ENCODE measurements at places on chromosomes 7 and 10.

- DNase-seq = peak; percentile 92
Observed at GRCh38 chr10:3467052-3467951, 294.7 kb upstream of the PITRM1 start.

DNA sequence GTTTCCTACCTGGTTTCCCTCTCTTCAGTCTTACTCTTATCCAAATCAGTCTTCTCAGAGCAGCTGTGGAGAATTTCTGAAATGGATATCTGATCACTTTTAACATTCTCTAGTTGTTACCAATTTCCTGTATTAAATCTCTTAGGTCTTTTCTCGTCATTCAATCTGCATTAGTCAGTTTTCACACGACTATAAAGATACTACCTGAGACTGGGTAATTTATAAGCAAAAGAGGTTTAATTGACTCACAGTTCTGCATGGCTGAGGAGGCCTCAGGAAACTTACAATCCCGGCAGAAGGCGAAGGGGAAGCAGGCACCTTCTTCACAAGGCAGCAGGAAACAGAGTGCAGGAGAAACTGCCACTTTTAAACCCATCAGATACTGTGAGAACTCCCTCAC lies 444.8 kb downstream of the GATA3 start:
- no peak for DNase-seq

DNA sequence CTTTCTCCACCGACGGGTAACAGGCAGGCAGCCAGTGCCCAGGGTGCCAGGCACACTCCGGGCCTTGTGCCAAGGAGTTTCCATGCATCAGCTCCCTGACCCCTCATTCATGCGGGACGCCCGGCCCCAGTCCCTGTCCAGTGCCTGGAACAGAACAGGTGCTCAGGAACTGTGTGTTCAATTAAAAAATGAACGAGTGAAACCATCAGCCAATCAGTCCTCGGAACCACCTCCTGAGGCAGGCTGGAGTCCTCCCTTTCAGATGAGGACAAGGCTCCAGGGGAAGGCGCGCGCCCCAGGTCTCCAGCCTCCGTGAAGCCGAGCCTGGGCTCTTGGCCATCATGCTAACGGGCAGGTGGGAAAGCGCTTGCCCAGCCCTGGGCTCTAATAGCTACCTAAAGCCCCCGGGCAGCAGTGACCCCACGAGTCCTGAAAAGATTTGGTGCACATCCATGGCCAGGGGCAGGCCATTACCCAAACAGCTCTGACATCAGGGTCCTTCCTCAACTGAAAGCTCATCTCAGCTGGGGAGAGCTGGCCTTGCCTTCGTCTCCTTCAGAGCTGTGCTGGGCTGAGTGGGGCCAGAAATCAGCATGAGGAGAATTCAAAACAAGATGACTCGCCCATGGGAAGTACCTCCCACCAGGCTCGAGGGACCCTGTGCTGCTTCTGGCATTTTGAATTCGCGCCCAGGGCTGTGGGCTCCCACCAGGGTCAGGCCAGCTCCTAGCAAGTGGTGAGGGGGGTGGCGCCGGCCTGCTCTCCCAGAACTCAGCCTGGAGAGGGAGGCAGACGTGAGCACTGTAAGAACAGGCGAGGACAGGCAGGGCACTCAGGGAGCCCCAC lies 200.5 kb downstream of the MAD1L1 start:
- DNase-seq = no peak

- no peak for DNase-seq
Observed at GRCh38 chr10:48608976-48609375, 4.1 kb upstream of the ARHGAP22 start.

GRCh38 chr10:50216894-50217293 lies 34.4 kb downstream of the ASAH2 start:
- DNase-seq = no peak

DNA sequence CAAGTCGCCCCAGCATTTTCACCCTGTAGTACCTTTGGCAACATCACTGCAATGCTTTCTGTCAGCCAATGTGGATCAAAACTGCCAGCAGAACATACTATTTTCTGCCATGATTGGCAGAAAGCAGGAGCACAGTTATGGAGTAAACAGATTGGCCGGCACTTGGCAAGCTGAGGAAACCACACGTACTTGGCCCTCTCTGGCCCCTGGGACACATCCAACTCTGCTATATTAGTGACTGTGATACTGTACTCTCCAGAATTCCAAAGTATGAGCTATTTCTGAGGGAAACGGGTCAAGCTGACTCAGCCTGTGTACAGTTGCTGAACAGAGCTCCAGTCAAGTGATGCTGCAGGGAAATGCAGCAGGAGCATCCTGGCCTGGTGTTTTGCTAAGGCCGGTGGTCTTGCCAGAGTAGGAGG lies 39.8 kb upstream of the LANCL2 start:
- DNase-seq = peak; percentile 71

- DNase-seq = no peak
Observed at GRCh38 chr7:55591282-55591931, 19.1 kb upstream of the VOPP1 start.

GRCh38 chr10:97572214-97572989 lies at the start of gene ANKRD2:
Gene ANKRD2, plus strand, starts transcription at chr10:97572779. Its CDS starts 10 bp downstream, at chr10:97572789.
- no peak for DNase-seq

- DNase-seq = no peak
Observed at GRCh38 chr7:39605087-39605486, 18.3 kb upstream of the RALA start.

DNA sequence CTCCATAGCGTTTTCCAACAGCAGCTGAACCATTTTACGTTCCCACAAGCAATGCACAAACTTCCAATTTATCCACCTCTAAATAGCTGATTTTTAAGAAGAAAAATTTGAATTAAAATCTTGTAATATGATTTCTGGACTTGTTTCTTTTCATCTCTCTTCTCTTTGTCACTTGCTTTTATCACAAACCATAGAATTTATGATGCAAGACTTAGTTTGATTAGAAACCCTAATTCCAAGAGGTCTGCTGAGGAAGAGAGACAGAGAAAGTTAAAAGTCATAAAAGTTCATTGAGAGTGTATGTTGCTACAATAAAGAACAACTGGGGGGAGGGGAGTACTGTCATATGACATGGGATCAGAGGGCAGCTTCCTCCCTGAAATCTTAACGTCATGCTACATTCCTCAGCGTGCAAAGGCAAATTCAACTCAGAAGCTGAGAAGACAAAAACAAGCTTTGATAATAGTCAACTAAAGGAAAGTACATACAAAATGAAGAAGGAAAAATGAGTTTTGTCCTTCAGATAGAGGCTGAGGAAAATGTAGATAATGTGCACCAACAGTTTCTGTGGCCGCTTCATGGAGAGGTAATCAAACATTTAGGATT lies 18.4 kb upstream of the CUBN start:
- no peak for DNase-seq

DNA sequence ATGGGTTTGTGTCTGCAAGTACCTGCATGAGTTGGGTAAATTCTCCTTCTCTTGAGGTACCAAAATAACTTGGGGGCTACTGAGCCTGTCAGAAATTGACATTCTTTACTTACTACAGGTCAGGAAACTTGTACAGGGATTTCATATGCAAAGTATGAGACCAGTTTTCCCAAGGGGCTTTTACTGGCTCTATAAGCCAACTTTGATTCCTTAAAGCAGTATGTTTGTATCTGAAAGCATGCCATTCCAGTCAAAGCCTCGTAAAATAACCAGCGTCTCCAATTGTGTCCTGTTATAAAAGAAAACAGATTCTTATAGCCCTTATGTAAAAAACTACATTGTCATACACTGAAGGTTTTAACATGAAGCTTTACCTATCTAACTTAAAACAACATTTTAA lies 90.2 kb downstream of the ZNF467 start:
- no peak for DNase-seq

GRCh38 chr7:30266686-30267085 lies 17.7 kb upstream of the ZNRF2 start:
- DNase-seq = no peak

GRCh38 chr10:12466704-12467305 lies 117.5 kb downstream of the CAMK1D start:
- peak; percentile 24 for DNase-seq

DNA sequence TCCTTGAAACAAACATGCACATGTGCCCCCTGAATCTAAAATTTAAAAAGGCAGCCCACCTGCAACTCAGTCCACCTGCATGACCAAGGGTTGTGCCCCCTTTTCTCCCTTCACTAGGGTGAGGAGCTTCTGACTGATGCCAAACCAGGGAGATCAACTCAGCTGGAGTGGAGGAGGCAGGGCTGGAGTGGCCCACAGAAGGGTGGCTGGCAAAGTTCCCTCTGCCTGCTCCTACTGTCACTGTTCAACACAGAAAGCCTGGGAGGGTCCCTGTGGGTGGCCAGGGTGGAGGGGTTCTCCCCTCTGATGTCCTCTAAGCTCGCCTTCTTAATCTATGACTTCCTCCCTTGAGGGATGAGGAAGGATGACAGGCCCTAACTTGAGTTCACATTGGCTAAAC lies 55.7 kb upstream of the ANTXRL start:
- DNase-seq = no peak

GRCh38 chr7:116293139-116293538 lies 82.8 kb downstream of the TES start:
- DNase-seq = no peak

DNA sequence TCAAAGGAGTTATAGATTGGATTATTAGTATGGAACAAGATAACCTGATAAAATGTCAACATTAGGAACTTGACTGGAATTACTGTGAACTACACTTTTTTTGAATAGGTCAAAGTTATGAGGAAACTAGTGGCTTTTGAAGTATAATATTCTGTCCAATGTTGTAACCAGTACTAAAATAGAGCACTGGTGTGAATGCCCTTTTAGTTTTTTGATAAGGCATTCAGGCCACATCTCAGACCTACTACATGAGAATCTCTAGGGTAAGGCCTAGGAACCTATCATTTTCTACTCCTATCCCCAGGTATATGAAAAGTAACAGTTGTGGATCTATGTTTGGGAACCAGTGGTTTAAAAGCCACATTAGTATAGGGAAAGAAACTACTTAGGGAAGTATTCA lies 16.4 kb downstream of the KMT2E start:
- DNase-seq = no peak

DNA sequence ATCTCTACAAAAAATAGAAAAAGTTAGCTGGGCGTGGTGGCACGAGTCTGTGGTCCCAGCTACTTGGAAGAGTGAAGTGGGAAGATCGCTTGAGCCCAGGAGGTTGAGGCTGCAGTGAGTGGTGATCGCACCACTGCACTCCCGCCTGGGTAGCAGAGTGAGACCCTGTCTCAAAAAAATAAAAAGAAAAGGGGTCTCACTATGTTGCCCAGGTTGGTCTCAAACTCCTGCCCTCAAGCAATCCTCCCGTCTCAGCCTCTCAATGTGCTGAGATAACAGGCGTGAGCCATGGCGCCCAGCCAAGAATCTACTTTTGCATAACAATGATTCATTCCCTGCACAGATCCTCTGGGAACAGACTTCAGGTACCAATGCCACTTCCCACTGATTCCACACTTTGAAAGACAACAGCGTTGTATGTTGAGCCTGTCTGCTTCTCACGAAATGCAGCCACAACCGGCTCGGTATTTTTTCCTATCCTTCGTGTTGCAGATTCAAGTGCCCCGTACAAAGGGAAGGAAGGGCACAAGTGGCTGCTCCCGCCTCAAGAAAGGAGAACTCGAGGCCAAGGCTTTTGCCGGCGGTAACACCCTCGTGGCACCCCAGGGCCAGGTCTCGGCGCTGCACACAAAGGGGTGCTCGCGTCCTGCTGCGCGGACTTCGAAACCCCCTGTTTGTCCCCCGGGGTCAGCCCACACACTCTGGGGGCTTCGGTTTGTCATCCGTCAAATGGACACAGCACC lies 745 bp downstream of the DAGLB start:
- peak; percentile 77 for DNase-seq
